ENCODE measurements at places on chromosomes 3 and 15.

GRCh38 chr3:141275032-141275422 lies 43.4 kb downstream of the PXYLP1 start:
- no peak for DNase-seq

DNA sequence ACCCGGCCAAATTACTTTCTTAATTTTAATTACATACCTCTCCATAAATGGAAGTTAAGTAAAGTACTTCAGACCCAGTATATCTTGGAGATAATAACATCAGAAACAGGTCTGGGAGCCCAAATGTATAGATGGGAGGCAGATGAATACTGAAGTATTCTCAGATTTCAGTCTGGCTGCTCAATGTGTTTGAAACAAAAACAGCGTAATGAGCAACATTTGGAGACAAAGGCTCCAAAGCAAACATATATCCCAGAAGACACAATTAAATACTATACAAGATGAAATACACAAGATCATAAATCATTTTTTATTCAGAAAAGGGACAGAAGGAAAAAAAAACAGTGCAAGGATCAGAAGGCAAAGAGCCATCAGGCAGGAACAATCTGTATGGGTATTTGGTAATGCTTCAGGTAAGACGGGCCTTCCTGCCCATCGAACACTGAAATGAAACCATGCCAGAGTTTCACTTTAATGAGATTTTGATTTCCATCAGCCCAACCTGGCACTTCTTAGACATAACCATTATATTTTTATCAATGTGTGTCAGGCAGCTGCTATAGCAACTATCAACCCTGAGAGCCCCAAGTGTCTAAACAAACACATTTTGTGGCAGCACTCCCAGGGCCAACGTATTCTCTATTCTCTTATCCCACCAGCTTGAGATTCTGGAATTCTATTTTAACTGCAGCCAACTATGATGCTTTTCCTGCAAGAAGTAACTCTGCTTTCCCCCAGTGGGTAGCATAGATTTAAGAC lies 210.8 kb downstream of the STT3B start:
- no peak for DNase-seq

- DNase-seq: no peak
These were observed 50.1 kb downstream of the TLE3 start for GRCh38 chr15:70047386-70048197.

DNA sequence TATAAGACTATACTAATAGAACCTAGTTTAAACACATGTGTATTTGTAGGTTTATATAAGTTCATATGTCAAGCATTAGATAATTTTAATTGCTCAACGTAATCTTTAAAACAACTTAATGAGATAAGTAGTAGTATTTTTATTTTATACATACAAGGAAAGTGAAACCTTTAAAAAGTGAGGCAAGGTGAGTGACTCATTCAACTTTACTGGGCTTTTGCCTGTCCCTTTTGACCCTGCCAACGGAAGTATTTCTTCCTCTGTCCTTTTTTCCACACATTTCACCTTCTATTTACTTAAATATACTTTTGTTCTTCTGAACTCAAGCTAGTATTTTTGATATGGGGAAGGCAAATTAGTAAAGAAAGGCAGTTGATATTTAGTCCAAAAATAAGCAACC lies 78.5 kb downstream of the KBTBD8 start:
- DNase-seq: no peak

DNA sequence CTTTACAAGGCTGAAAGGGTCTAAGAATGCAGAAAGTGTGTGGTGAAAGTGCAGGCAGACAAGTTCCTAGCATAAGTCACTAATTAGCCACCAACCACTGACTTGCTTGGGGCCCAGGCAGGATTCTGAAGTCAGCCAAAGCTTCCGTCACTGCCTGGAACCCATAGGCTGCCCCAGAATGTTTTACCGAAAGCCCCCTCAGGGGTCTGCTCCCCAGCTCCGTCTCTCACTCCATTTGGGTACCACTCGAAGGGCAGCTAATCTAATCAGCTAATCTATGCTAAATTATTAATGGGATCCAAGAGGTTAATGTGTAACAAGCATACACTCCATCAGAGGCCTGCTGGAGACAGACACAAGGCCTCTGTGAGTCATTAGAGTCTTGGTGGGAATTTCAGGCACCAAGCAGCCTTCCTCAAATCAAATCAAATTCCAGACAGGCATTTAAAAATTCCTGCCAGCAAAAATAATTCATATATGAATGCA lies 13.2 kb downstream of the ADAMTS9 start:
- DNase-seq: no peak

DNA sequence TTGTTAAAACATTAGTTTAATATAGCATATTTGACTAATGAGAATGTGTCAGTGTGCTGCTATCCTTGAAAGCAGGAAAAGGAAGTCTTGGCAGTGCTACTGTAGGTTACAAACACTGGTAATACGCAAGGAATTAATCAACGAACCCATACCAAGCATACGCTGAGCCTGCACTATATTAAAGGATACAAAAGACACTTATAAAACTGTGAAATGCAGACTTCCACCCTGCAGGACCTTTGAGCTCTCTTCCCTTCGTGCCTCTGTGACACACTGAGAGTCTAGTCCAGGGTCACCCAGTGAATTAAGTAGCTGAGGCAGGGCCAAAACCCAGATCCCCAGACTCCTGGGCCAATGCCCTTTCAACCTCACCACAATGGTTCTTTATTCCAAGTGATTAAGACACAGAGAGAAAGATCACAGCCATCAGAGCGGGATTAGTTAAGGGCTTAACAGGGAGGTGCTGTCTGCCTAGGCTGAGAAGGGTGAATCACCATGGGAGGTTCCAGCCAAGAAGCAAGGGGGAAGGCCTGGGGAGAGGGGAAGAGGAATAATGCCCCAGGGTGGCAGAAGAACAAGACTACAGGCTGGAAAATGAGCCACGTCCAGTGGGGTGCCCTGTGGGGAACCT lies 6.8 kb downstream of the ANXA2 start:
- DNase-seq: no peak

All from NCI-H146 (cell line).